HCEC 1CT (cell line): ENCODE measurements at places on chromosomes 16 and 17.

DNA sequence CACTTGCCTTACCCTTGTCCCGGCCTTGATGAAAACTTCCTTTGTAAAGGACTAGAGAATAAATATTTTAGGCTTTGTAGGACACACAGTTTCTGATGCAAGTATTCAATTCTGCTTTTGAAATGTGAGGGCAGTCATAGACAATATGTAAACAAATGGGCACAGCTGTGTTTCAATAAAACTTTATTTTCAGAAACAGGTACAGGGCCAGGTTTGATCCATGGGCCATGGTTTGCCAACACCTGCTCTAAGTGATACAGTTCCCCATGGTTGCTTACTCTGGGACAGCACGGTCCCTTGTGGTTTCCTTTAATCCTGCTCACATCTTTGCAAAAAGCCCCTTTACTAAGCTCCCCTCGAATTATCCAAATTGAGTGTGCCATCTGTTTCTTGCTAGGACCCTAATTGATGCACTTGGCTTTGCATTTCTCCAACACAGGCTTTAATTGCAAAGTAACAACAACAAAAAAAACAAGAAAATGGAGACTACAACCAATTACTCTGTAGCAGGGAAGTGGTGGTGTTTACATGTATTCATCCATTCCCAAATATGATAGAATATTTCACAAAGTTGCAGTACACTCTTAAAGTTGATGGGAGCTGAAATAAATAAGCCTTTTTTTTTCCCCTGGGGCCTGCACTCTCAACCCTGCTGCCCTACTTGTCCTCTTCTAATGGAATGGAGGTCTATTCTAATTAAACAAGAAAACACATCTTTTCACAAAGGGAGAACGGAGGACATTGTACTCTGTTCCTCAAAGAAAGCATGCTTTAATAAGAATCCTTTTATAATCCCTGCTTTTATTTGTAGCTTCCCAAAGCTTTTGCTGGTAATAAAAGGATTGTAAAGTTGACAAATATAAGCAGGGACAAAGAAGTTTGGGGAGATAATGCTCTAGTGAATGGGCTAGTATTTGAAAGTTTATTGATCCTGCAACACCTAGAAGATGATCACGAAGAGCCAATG is 37.7 kb upstream of the TOX3 start:
- DNase-seq, result no peak

DNA sequence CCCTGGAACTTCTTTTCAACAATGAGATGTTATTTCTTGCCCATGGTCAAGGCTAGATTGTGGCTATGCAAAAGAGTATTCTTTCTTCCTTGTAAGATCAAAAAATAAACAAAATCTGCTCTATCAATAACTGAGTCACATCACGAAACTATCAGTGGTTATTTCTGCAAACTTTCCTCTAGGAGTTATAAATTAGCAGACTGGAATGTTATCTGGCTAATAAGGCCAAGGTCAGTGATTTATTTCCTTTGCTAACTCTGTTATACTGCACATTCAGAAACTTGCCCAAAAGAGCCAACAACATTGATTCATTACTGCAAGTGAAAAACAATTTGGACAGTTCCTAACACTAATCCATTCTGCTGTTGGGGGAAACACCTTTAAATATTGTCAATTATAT is 5.0 kb downstream of the ARL6IP1 start:
- no peak for DNase-seq

GRCh38 chr16:29962344-29962994 is 590 bp downstream of the TMEM219 start:
- peak; percentile 13 for DNase-seq

- DNase-seq, result no peak
Observed at GRCh38 chr17:77178563-77178962, 37.8 kb downstream of the SEC14L1 start.

- DNase-seq, result no peak
Observed at GRCh38 chr16:73166441-73166851, 118.5 kb upstream of the ZFHX3 start.

GRCh38 chr17:9299695-9300094 is 275.9 kb downstream of the STX8 start:
- no peak for DNase-seq

- no peak for DNase-seq
Observed at GRCh38 chr16:49889725-49890397, 33.9 kb upstream of the ZNF423 start.

GRCh38 chr16:17499223-17499902 is 28.6 kb upstream of the XYLT1 start:
- DNase-seq, result no peak

DNA sequence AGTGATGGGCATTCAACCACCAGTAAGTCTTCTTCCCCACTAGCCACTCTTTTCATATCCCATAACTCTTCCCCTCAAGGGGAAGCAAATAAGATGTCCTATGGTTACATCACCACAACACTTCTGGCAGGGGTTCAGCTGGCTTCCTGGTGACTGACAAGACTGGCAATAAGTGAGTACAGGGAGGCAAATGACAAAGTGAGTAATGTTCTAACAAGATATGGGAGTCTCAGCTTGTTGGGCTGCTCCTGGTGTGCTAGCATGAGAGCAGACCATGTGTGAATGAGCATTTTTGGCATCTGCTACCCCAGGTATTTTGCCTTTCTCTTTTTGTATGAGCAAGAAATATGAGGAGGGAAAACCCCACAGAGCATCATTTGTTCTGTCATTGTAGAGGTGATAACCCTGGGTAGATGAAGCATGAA is 9.9 kb downstream of the TMIGD1 start:
- no peak for DNase-seq

DNA sequence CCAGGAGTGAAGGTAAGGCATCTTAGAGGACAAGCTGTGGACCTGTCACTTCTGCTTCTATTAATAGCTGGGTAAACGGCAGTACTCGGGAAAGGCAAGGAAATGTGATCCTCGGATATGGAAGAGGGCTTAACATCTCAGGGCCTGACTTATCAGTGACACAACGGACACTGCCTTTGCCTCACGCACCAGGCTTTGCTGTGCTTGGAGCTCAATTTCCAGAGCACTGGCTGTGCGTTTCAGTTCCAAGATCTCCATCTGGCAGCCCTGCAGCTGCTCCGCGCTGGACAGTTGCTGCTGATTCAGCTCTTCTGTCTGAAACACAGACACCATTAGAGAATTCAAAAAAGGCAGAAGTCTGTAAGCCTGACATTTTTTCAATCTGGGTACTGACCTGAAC is 3.5 kb downstream of the KRT40 start:
- DNase-seq, result no peak

- DNase-seq, result no peak
Observed at GRCh38 chr16:57629516-57630406, 1.3 kb downstream of the ADGRG1 start.

- DNase-seq, result no peak
Observed at GRCh38 chr16:69190046-69190588, 3.2 kb downstream of the SNTB2 start.

DNA sequence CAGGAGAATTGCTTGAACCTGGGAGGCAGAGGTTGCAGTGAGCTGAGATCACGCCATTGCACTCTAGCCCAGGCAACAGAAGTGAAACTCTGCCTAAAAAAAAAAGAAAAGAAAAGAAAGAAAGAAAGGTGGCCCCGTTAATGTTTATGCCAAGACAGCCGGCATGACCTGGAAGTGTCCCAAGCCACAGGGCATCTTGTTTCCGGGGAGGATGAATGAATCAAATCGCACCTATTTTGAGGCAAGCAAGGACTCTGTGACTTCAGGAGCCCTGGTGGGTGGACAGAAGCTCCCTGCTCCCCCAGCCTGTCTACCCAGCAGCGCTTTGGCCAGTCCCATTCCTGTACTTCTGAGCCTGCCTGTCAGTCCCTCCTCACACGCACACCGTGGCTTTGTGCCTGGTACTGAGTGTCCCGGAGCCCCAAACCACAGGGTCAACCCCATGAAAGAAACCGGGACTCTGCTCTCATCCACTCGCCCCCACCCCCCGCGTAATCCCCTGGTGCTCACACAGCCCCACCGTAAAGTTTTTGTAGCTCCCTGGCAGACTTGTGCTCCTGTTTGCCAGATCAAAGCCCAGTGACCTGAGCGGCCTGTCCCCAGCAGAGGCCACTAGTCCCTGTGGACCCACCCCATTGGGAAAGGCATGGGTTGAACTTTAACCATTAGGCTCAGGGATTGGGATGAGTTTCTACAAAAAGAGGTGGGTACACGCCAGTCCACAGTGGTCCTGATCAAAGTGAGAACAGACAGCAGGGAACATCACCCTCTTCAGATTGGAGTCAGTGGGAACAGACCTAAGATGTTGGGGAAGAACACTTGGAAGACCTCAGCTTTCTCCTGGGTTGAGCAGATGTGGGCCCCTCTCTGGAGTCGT is 19.3 kb downstream of the CD2BP2 start:
- no peak for DNase-seq

DNA sequence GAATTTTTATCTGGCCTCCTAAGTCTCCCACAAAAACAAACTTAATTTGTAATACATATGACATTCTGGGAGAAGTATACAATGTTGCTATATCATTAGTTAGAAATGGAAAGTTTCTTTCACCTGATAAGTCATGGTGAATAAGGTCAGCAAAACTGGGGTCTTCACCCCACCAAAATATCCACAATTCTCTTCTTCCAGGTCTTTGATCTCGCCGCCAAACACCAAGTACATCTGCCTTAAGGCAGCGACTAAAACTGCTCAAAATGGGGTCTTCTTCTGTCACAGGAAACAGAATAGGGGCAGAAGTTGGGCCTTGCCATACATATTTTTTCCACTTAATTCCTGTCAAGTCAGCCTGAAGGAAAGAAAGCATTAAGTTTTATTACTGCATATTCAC is 2.1 kb downstream of the MED13 start:
- DNase-seq, result no peak

GRCh38 chr16:88506723-88507122 is 53.6 kb downstream of the ZFPM1 start:
- no peak for DNase-seq

DNA sequence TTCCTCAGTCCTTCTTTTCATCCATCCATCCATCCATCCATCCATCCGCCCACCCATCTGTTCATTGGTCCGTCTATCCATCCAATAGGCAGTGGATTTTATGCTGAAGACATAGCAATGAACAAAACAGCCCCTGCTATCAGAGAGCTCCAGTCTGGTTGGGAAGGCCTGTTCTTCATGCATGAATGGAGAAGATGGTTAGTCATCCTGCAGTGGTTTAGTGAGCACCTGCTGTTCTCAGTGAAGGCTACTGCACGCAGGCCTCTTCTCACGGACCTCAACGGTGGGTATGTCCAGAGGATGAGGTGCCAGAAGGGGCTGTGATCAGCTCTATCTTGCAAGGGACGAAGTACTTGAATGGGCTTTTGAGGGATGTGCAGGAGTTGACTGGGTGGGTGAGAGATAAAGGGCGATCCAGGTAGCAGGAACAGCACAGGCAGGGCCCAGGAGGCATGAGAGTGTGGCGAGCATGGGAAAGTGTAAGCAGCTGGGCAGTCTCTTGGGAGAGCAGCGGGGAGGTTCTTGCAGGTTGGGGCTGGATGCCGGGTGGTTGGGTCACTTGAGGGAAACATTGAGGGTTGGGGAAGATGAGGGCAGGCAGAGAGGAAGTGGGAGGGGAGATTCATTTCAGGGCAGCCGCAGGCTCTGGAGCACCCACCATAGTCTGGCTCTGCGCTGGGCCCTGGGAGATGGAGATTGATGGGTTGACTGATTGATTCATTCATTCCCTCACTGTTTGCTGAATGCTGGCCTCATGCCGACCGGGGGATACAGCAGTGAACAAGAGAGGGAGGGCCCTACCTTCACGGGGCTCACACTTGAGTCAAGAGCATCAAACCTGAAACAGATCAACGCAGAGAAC is 115.0 kb upstream of the CIBAR2 start:
- no peak for DNase-seq

GRCh38 chr17:64607862-64608565 is 54.1 kb downstream of the SMURF2 start:
- no peak for DNase-seq

DNA sequence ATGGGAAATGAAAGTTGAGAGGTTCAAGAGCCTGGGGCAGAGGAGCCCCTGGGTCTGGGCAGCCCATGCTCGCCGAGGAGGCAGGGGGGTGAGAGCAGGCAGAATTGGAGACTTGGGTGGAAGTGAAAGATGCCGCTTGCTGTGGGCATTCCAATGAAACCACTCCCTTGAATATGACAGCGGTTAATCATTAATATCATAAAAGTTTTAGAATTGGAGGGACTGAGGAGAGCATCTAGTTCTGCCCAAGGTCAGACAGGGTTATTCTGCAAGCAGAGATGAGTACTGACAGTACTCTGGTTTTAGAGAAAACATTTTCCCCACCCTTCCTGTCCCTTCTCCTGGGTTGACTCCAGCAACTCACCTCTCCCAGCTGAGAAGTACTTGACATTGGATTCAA is 180.2 kb downstream of the MSI2 start:
- no peak for DNase-seq
